ENCODE measurements at places on chromosomes 6 and 20. TPM values are rescaled to one million over a fixed set of nuclear protein-coding genes. Genes with fewer than 3 reads are reported as not detected.

The MATN4 gene
- not detected for total RNA-seq

The FUT9 gene
- not detected for total RNA-seq

The HLA-DQA1 gene
- not detected for total RNA-seq

The AGPAT4 gene
- total RNA-seq = 6.4 TPM

The COL9A3 gene
- total RNA-seq = not detected

The CPXM1 gene
- total RNA-seq = 3.9 TPM

The CABLES2 gene
- 2.4 TPM for total RNA-seq

The PRSS35 gene
- 18.7 TPM for total RNA-seq

The CHRNA4 gene
- not detected for total RNA-seq

The FOXQ1 gene
- total RNA-seq = not detected

The PNLDC1 gene
- not detected for total RNA-seq

The KIAA1755 gene
- 0.65 TPM for total RNA-seq

The GLP1R gene
- total RNA-seq = not detected

The TNFRSF6B gene
- total RNA-seq = 95.5 TPM

The PCSK2 gene
- total RNA-seq = not detected

The NT5DC1 gene
- total RNA-seq = 9.9 TPM

The MAP7 gene
- total RNA-seq = 0.30 TPM

The MLN gene
- not detected for total RNA-seq

The CGAS gene
- 5.6 TPM for total RNA-seq

The OR2H1 gene
- total RNA-seq = not detected

The MCHR2 gene
- total RNA-seq = not detected

The SLC4A11 gene
- total RNA-seq = 1.2 TPM

The ERVFRD-1 gene
- total RNA-seq = not detected

The F13A1 gene
- total RNA-seq = not detected

The CFAP206 gene
- total RNA-seq = 0.37 TPM

The DLL1 gene
- total RNA-seq = under 0.01 TPM

The GABRR1 gene
- total RNA-seq = not detected

The HLA-DOA gene
- total RNA-seq = not detected

The FAM217A gene
- total RNA-seq = not detected

The RWDD2A gene
- total RNA-seq = 5.2 TPM

The DLK2 gene
- 0.30 TPM for total RNA-seq

The PRKN gene
- total RNA-seq = 0.30 TPM

The ADTRP gene
- total RNA-seq = 4.9 TPM

The RCAN2 gene
- total RNA-seq = not detected

The PTK6 gene
- total RNA-seq = 0.18 TPM

The HAO1 gene
- total RNA-seq = not detected

The ZBTB22 gene
- total RNA-seq = 19.4 TPM

The EPB41L1 gene
- total RNA-seq = 39.8 TPM

The UQCC2 gene
- total RNA-seq = 27.3 TPM
